Ovary (tissue), 10 donors: ENCODE measurements at places on chromosomes 16 and 17. TPM values are rescaled to one million over a fixed set of nuclear protein-coding genes. Genes with fewer than 3 reads are reported as not detected.

DNA sequence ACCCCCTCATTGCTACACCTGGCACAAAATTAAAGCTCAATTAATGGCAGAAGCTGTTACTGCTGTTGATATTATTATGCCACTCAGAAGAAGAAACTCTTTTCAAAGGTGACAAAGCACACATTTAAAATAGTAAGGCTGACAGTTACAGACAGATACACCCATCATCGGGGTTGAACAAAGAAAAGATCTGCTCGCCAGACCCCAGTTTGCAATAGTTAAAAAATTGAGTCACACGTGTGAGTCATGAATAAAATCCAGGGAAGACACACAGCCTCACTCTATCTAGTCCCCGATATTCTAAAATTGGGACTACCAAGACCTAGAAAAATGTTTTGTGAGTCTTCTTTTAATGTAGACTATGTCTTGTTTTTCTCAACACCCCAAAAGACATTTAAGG is 330.0 kb upstream of the SOX9 start:
- DNase-seq = no peak

DNA sequence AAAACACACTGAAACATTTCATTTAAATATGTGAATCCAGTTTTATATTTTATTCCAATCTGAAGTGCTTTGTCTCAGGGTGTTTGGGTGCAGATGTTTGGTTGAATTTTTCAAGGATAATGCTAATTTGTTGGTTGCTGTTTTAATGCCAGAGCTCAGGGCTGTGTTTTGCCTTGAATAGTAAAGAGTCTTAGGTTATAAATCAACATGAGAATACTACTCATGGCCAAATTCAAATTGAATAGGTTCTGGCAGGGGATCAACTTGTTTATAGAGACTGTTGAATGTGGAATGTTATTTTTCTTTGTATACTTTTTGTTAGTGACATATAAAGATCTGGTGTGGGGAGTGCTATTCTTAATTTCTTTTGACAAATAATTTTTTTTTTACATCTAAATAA is 18.8 kb downstream of the TOM1L1 start:
- DNase-seq = no peak

DNA sequence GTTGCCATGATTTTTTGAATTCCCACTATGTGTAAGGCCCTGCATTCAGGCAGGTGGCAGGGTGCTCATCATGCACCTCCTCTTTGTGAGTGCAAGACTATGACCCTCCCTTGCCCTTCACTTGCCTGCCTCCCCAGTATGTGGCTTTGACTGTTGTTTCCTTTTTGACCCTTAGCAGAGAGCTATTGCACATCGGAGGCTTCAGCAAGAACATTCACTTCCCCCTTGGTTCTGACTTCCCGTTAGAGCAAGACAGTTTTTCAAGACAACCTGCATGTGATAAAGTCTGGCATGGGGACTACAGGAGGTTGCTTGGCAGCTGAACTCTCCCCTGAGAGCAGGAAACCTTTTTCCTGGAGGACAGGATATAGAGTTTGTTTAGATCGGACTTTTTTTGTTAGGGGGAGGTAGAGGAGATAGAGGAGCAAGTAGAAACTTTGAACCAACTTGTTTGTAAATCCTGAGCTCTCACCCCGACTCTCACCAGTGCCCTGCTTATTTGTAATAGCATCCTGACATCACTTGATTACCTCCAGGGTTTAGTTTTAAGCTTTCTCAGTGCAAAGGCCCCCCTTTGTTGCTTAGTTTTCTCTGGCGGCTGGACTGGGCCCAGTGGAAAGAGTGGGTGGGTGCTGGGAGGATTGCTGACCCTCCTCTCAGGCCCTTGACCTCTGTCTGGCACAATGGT is 34.3 kb downstream of the LIMD2 start:
- no peak for DNase-seq

GRCh38 chr17:31824766-31825360 is 34.2 kb downstream of the COPRS start:
- no peak for DNase-seq

- no peak for DNase-seq
Measured at GRCh38 chr17:55269894-55270293, 5.1 kb downstream of the HLF start.

- DNase-seq = no peak
Measured at GRCh38 chr17:11880714-11881113, 116.6 kb downstream of the ZNF18 start.

GPR139 gene
- not detected for total RNA-seq

TGFB1I1 gene
- 216 TPM for total RNA-seq

CA7 gene
- not detected for total RNA-seq
